ENCODE measurements at places on chromosomes 11 and 22.

GRCh38 chr11:44320289-44320973, 10.5 kb upstream of the ALX4 start:
- no peak for DNase-seq

DNA sequence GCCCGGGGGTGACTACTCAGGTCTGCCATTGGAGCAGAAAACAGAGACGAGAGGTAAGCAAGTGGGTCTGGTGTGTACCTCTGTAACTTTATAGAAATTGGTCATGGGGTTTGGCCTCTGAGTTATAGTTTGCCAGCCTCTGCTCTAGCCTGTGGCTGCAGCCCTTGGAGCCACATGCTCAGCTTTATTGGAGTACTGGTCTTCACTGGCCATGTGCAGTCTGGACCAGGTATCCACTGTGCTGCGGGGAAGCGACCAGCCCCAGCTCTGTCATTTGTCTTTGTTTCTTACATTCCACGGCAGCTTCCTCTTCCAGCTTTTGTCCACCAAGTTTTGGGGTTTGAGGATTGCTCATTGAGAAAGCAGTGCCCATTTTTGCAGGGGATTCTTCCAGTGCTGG, 453.4 kb downstream of the TBC1D22A start:
- no peak for DNase-seq

DNA sequence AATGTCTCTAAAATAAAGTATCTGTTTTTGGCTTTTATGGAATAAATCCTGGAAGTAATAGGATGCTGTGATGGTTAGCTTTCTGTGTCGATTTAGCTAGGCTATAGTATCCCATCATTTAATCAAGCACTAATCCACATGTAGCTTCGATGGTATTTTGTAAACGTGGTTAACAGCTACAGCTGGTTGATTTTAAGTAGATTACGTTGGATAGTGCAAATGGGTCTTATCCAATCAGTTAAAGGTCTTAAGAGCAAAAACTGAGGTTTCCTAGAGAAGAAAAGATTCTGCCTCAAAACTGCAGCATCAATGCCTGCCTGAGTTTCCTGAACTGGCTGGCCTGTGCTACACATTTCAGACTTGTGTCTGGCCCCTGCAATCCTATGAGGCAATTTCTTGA, 314.2 kb upstream of the SORL1-AS1 start:
- DNase-seq, result no peak

GRCh38 chr11:97865424-97866012, 1155.2 kb upstream of the CNTN5 start:
- DNase-seq, result no peak

DNA sequence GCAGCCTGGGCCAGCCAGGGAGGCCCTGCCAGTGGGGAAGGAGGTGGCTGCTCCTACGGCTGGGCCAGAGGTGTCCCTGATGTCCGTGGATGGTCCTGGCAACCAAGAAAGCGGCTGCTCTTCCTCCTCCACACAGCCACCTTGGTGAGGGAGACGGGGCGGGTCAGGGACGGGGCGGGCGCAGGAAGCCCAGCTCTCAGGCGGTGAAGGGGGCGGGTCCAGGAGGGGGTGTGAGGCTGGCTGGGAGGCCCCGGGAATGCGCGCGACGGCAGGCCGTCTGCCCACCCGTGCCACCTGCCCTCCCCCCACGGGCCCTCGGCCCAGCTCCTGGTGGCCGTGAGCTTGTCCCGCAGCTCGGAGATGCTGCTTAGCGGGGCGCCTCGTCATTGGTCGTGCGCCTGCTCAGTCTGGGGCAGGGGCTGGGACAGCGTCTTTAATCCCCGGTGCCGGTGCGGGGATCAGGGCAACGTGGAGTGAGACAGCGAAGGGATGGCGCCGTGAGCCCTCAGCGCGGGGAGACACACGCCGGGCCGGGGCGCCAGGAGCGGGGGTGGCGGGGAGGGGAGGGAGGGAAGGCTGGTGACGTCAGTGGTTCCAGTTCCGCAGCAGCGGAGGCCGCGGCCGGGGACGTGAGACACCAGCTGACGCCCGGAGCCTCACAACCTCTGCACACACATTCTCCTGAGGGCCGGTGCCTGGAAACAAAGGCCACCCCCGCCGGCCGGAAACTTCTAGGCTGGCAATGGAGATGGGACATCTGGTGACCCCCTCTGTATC, 6.7 kb upstream of the BRSK2 start:
- DNase-seq, result peak; percentile 37

DNA sequence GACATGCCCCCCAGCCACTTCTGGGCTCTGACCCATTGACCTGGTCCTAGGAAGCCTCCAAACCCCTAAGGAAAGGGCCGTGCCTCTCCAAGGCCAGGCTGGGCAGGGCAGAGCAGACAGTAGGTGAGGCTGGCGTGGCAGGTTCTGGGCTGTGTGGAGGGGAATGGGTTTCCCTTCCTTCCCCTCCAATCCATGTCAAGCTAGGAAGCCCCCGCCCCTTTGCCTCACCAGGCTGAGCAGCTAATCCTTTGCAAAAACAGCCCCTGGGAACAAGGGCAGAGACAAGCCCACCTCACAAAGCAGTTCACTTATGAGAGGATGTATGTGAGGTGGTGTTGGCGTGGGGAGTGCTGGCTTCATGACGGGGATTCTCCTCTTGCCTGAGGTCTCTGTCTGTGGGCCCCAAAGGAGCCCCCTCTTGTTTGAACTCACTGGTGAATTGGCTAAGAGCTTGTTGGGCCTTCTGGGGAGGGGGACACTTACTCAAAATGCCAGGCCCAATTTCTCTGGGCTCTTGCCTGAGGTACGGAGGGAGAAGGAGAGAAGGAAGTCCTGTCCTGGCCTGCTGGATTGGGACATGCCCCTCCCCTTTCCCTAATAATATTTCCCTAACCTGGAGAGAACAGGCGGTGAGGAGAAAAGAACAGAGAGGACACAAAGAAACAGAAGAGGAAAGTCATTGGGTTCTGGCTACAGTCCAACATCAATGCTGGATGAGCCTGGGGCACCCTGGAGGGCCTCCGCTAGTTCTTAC, 1.6 kb upstream of the TRIM29 start:
- DNase-seq, result no peak

- no peak for DNase-seq
Observed at GRCh38 chr11:94946812-94947211, 26.5 kb downstream of the CWC15 start.

DNA sequence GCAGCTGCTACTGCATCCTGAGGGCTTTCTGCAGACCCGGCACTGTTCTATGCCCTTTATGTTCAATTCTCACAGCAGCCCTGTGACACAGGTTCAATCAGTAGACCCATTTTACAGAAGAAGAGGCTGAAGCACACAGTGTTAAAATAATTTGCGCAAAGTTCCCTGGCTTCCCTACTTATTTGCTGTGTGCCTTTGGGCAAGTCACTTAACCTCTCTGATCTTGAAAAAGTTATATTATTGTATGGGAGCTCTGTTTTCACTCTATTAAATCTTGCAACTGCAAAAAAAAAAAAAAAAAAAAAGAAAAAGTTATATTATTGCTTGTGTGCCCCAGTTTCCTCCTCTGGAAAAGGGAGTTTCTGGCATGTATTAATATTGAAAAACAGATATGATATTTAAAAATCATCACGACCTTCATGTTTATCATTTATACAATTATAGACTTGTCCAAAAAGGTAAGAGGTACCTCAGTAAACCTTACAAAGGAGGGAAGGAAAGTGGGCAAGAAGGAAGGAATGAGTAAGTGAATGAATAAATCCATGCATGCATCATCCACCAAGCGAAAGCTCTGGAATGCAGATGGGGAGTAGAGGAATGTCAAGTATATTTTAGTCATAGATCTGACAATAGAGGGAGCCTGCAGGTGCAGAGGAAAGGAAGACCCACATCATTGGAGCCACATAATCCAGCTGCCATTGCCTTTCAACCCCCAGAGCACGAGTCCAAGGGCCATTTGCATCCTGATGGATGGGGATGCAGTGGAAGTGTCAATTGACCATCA, 21.2 kb upstream of the ISX start:
- no peak for DNase-seq

All from NCI-H510A treated with DMSO at 0.1 percent for 48 hours (cell line).